ENCODE measurements at places on chromosomes 1 and 21.

- no peak for DNase-seq
Observed at GRCh38 chr1:171790318-171790717, 8.9 kb downstream of the METTL13 start.

GRCh38 chr1:59272507-59272906 lies 24.4 kb upstream of the FGGY start:
- no peak for DNase-seq

- DNase-seq = no peak
Observed at GRCh38 chr21:25985990-25986389, 184.6 kb downstream of the APP start.

DNA sequence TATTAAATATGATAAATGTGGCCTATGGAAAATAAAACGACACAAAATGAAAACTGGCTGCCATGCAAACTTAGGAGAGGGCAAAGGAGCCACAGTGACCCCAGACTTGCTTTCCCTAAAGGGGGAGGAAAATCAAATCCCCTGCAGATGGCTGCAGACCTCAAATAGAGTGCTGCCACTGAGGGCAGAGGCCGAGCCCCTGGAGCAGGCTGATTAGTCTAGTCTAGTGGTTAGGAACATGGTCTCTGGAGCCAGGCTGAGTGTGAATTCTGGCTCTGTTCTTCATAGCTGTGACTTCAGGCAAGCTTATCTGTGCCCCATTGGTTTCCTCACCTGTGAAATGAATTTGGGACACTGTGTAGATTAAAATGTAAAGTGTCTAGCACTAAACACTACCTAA lies 60.8 kb downstream of the ITPKB start:
- DNase-seq = no peak

GRCh38 chr1:161153176-161153575 lies 602 bp upstream of the UFC1 start:
- no peak for DNase-seq

GRCh38 chr1:89369331-89369730 lies 5.5 kb downstream of the GBP6 start:
- DNase-seq = no peak

DNA sequence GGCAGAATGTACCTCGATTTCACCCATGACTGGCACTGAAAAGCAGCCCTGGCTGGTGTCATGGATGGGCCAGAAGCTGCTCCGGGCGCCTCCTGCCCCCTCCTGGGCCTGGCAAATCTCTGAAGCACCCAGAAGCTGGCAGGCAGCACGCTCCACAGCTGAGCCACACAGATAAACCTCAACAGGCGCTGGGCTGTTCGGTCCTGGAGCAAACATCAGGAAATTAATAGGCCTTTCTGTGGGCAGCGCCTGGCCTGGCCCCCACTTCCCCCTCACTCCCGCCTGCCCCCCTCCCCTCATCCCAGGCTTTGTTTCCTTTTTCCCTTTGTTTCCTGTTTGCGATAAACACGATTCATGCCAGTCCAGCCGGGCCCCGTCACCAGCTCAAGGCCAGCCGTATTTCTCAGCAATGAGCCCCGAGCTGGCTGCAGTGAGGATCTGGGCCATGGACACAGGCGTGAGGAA lies 20.1 kb upstream of the DISP3 start:
- DNase-seq = no peak

- no peak for DNase-seq
Observed at GRCh38 chr1:81582467-81582986, 218.2 kb upstream of the ADGRL2 start.

GRCh38 chr1:178011465-178011828 lies 41.6 kb upstream of the SEC16B start:
- no peak for DNase-seq

GRCh38 chr1:221159608-221160007 lies 280.4 kb downstream of the HLX start:
- no peak for DNase-seq
